Stimulated activated CD8-positive, alpha-beta memory T cell treated with anti-CD3 and anti-CD28 coated beads, Interleukin-4, amount 100 ng/mL, for 1 hour (primary cell): ENCODE measurements at places on chromosomes 3 and 15.

- DNase-seq = no peak
Observed at GRCh38 chr3:58203541-58203940, 7.2 kb downstream of the DNASE1L3 start.

GRCh38 chr15:57537072-57537471 lies 54.6 kb upstream of the MYZAP start:
- DNase-seq = no peak

- DNase-seq = no peak
Observed at GRCh38 chr15:73174171-73174570, 121.9 kb downstream of the NEO1 start.

GRCh38 chr3:52528586-52529375 lies 4.9 kb downstream of the NT5DC2 start:
- no peak for DNase-seq

DNA sequence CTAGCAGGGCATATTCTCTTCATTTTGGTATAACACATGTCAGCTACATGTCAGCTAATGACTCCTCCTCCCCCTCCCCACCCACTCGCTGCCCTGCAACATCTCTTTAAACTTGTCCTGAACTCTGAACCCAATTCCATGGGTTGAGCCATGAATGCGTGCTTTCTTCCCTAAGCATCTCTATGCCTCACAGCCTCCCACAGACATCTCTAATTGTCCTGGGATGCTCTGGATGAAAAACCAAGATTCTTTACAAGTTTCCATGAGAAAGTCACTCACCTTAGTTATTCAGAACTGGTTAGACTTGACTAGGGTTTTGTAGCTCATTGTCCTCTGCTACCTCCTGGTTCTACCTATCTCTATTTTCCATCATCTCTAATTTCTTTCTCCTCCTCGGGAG lies 629.1 kb downstream of the TBL1XR1 start:
- DNase-seq = no peak

DNA sequence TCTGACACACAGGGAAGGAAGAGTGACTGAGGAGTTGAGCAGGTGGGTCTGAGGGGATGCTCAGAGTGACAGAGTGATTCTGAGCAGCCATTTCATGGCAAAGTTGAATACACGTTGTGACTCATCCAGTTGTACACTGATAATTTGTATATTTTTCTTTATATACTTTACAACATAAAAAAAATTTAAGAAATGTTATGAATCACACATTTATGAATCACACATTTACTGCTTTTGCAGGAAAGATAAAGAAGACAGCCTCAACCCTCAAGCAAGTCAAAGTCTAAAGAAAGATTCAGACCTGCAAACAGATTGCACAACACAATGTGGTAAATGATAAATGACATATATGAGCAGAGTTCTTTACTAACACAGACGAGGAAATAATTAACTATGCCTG lies 21.0 kb upstream of the CHMP2B start:
- DNase-seq = no peak

DNA sequence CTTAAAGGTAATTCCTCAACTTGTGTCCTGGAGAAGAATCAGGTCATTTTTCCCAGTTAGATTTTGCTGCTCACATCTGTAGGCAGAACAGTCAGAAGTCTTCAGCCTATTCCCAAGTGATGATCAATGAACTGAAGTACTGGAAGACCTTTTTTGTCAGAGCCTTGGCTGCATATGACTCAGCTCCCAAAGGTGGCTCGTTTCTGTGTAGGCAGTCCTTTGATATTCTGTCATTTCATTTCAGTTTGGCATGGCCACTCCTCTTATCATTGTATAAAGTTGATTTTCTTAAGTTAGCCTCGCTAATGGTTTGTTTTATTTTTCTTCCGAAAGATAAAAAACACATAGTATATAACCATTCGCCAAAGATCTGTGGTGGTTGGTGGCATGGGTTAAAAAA lies 90.7 kb downstream of the KLHL25 start:
- no peak for DNase-seq

GRCh38 chr3:55615694-55616295 lies 128.7 kb upstream of the WNT5A start:
- DNase-seq = no peak

- no peak for DNase-seq
Observed at GRCh38 chr3:32882603-32883025, 64.8 kb downstream of the TRIM71 start.

- no peak for DNase-seq
Observed at GRCh38 chr15:76996526-76997401, 1.8 kb downstream of the PSTPIP1 start.

DNA sequence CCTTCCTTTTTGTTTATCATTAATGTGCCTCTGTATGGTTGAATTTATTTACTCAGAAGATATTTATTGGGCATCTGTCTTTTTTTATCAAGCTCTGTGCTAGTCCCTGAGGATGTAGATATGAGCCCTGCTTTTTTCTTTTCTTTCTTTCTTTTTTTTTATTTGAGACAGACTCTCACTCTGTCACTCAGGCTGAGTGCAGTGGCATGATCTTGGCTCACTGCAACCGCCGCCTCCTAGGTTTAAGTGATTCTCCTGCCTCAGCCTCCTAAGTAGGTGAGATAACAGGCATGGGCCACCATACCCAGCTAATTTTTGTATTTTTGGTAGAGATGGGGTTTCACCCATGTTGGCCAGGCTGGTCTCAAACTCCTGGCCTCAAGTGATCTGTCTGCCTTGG lies 58.5 kb downstream of the MBNL1 start:
- DNase-seq = no peak

DNA sequence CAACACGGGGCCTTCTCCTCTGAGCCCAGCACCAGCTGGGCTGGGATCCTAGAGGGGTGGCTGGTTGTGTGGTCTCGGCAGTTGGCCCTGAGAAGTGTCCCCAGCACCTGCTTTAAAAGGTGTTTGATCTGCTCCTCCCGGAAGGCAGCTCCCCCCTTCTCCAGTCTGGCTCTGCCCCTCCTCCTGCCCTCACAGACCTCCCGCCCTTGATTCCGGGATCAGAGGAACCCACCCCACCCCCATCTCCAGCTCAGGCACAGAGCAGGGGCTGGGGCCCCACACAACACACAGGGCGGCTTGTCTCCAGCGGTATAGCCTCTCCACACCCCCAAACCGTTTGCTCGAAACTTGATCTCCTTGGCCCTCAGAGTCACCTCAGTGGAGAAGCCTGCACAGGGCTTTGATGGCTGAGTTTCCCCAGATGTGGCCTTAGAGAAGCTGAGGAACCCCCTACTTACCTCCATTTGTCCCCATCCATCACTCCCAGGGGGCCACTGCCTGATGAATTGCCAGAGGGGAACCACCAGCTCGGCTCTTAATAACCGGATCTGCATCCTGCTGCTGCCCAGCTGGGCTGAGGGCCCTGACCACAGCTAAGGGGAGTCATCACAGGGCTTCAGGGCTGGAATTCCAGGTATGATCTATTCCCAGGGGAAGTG lies 6.4 kb upstream of the STRA6 start:
- DNase-seq = no peak

- DNase-seq = no peak
Observed at GRCh38 chr3:187922704-187923416, 177.6 kb upstream of the BCL6 start.

DNA sequence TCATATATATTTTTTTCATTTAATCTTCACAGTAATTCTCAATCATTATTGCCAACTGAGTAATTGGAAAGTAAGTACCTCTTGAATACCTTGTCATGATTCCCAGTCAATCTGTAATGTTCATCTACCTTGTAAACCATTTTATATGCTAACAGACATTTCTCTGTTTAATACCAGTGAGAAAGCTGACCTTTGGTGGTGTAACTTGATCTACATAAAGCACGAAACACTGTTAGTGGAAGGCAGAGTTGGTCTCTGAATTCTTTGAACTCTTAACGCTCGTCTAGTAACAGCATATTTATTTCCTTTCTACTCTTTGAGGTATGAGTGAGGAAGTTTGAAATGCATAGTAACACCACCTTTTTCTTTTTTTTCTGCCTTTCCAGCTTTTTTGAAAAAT lies 59.5 kb downstream of the SLC25A26 start:
- DNase-seq = no peak

DNA sequence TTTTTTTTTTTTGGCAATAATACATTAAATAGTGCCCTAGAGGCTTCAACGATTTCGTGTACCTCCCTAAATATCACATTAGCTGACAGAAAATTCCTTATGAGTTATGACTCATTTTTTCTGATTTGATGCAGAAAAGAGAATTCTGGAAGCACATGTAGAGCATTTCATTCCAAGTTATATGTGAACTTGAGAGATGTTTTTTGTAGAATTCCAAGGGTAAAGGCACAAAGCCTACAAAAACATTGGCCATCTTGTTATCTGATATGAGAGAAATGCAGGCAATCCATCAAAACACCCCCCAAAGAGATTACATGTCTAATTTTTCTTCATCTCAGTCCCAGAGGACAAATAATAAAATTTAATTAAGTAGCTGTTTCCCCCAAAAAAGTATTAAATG lies 6.7 kb upstream of the PFN2 start:
- no peak for DNase-seq

- DNase-seq = no peak
Observed at GRCh38 chr3:136624371-136624770, 127.8 kb downstream of the STAG1 start.

GRCh38 chr3:36864180-36865053 lies 80.4 kb downstream of the TRANK1 start:
- DNase-seq = no peak

DNA sequence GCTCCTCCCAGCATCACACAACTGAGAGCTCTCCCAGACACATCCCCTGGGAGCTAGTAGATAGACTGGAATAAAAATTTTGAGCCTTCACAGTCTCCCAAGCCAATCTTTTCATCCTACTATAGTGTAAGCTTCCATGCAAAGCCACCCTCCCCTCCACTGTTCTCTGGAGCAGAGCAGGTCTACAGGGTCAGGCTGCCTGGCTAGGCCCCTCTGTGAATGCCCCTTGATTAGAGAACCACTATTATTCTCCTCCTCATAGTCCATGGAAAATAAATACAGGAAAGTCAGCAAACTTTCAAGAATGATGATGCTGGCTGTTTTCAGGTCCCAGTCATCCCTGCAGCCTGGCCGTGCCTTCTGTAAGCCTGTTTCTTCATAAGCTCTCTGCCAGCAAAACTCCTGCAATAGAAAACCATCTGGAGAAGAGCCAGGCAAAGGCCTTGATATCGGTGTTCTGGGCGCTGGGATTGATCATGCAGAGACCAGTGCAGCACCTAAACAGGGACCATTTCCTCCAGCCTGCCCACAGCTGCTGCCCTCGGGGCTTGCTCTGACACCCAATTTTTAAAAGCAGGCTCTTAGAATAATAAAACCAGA lies 51.7 kb downstream of the CRYGS start:
- no peak for DNase-seq

DNA sequence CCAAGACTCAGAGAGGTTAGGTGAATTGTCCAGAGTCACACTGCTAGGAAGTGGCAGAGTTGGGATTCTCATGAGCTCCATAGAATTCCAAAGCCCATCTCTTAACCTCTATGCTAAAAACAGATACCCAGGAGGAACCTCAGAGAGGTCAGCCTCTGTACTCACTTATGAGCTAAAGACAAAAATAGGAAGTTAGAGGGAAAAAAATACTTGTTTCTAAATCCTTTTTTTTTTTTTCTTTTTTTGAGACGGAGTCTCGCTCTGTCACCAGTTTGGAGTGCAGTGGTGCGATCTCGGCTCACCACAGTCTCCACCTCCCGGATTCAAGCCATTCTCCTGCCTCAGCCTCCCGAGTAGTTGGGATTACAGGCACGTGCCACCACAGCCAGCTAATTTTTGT lies 31.4 kb downstream of the FSD2 start:
- DNase-seq = no peak

DNA sequence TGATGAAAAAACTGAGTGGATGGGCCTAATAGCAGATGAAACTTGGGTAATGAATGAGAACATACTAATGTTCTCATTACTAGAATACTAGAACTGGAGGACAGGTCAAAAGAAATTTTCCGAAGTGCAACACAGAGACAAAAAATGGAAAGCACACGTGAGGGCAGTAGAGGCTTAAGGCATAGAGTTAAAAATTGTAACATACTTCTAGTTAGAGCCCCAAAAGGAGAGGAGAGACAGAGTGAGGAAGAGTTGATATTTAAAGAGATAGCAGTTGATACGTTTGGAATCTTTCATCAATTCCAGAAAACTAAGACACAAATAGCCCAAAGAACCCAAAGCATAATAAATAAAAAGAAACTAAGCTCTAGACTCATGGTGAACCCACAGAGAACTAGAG lies 327.9 kb downstream of the SQOR start:
- DNase-seq = no peak

GRCh38 chr15:24865303-24865702 lies 89.5 kb upstream of the SNRPN start:
- no peak for DNase-seq

DNA sequence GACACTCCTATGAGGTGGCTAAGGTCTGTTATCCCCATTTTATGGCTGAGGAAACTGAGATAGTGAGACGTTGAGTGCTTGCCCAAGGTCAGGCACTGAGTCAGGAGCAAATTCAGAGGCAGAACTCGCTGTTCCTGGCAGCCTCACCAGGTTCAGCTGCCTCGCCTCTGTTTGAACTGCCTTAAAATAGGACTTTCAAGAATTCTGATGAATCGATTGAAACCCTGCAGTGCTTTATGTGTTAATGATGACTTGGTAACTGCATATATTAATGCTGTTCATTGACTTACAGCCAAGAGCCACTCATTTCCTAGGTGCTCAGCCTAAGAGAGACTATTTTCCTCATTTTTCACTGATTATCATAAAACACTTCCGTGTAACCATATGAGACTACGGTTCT lies 79.5 kb upstream of the BHLHE40 start:
- no peak for DNase-seq

DNA sequence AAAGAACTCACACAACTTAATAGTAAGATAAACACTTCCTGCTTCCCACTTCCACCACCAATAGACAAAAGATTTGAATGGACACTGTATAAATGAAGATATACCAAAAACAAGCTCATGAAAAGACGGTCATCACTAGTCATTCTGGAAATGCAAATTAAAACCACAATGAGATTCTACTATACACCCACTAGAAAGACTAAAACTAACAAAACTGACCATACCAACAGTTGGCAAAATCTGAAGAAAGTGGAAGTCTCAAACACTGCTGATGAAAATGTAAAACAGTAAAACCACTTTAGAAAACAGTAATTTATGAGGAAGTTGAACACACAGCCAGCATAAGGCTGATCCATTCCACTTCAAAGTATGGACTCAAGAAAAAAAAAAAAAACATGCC lies 35.6 kb upstream of the CD96 start:
- no peak for DNase-seq

GRCh38 chr3:62011666-62012065 lies 361.7 kb downstream of the FEZF2 start:
- no peak for DNase-seq

DNA sequence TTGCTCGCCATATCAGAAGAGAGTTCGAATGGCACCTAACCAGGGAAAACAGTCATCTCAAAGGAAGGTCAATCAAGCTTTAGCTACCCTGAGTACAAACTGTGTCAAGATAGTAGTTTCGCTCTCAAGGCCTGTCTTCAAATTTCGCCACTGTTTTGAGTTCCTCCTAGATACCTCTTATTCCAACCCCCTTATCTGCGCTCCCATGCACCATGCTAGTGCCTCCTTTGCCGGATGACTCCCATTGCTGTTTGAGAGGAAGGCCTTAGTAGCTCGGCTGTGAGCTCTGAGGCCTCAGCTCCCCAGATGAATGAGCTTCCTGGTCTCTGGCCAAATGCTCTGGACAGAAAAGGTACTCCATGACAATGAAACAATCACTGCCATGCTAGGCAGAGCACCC lies 256.0 kb downstream of the ULK4 start:
- DNase-seq = no peak
